ENCODE measurements at places on chromosomes 4 and X. TPM values are rescaled to one million over a fixed set of nuclear protein-coding genes. Genes with fewer than 3 reads are reported as not detected.

DNA sequence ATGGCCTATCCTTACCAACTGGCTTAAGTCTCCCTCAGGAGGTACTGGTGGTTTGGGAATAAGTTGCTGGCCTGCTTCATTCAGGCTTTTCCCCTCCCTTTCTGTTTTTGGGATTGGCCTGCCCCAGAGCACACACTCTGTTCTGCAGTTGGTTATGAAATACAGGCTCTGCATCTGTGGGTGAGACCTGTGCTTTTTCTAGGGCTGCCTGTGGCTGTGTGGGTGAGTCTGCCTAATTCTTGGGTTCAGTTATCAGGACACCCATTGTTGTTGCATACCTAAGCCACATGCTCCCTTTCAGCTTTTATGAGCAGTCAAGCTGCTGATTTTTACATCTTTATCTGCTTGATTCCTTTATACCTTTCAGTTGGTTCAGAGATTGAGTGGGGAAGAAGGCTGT is 19.0 kb upstream of the CWH43 start:
- no peak for DNase-seq

DNA sequence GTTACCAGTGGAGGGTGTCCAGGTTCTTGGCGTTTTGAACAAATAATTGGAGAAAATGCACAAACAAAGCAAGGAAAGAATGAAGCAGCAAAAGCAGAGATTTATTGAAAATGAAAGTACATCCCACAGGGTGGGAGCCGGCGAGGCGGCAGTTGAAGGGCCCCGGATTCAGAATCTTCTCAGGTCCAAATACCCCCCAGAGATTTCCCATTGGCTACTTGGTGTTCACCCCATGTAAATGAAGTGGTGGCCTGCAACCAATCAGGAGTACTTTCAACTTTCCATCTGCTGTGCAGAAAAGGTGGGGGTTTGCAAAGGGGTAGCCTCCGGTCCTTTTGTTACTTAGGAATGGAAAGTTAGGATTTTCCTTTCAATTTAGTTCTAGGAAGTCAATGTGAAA is 1447.0 kb downstream of the C4orf33 start:
- DNase-seq, result no peak

Gene ENAM
- total RNA-seq, result not detected

Gene CT45A3
- not detected for total RNA-seq

GRCh38 chr4:48332661-48333060 is 8.7 kb upstream of the SLAIN2 start:
- DNase-seq, result no peak

DNA sequence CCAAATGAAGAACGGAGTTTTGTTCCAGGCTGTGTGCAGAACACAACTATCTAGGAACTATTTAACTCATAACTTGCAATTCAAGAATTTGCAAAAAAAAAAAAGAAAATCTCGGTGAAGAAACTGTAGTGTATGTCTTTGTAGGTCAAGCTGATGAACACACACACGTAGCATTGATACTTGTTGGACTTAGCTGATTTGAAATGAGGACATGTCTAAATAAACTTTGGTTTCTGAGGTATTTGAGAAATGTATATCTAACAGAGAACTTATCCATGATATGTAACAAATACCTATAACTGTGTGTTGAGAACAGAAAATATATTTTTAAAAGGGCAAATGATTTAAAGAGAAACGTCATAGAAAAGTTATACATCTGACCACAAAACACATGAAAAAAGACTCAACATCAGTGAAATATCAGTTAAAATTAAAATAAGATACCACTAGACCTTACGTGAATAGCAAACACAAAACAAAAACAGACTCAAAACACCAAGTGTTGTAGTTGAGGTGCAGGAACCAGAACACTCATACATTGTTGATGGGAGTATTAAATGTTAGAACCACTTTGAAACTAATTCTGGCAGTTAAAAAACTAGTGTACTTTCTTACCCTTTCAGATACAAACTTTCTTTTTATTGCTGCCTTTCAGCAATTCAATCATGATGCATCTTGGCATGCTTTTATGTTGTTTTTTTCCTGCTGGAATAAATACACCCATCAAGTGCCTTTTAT is 1535.8 kb upstream of the PCDH10 start:
- DNase-seq, result no peak

- DNase-seq, result no peak
Observed at GRCh38 chr4:186728631-186729271, 5.1 kb upstream of the FAT1 start.

DNA sequence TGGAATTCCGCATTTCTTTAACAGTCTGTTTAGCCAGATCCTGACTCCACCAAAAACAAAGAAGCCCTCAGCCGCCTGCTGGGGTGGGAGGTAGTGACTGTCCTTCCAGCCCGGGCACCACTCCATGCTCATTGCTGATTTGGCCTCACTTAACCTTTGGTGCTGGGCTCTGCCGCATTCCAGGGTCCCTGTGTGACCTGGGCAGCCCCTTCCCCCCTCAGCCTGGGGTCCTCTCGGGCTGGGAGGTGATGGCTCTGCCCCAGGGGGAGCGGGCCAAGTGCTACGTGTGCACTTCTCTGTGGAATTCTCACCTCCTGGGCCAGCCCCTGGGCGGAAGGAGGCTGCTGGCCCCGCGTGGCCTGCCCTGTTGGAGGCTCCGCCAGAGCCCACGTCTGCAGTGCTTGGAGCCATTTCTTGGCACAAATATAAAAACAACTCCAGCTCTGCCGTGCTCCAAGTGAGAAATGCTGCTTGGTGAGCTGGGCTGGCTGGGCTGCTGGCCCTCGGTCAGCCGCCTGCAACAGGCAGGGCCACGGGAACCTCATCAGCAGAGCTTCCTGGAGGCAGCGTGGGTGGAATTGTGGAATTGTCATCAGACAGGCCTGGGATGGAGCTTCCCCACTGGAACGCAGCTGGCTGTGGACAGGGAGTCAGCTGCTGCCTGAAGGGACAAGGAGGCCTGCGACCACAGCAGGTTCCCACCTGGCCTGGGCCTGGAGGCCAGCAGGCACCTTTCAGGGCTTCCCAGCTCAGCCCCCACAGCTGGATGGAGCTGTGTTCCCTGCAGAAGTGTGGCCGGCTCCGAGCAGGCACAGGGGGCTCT is 66.0 kb downstream of the TRMT44 start:
- DNase-seq, result peak; percentile 90

DNA sequence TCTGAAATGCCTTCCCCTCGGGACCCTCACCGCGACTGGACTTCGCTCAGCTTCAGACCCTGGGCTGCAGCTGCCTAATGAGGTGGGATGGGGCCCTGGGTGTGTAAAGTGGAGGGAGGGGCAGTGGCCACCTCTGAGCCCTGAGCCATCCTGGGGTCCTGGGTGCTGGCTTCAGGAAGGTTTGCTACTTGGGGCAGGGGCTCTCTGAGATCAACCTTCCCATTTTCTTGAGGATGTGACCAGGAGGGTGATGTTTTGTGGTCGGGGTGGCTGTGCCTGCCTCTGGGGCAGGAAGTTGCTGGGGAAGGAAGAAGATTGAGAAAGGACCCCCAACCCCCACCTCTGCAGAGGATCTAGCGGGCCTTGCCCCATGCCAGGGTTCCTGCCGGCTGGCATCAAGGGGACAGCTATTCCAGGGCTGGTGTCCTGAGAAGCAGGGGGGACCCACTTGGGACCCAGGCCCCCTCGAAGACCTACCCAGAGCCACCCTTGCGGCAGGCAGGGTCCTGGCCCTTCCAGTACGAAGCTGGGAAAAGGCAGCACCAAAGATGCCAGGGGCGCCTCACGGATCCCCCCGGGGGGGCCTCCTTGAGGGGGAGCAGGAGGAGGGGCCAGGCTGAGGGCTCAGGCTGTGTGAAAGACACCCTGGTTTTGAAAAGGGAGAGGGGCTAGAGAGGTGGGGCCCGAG is 6.5 kb downstream of the SH3BP2 start:
- no peak for DNase-seq

DNA sequence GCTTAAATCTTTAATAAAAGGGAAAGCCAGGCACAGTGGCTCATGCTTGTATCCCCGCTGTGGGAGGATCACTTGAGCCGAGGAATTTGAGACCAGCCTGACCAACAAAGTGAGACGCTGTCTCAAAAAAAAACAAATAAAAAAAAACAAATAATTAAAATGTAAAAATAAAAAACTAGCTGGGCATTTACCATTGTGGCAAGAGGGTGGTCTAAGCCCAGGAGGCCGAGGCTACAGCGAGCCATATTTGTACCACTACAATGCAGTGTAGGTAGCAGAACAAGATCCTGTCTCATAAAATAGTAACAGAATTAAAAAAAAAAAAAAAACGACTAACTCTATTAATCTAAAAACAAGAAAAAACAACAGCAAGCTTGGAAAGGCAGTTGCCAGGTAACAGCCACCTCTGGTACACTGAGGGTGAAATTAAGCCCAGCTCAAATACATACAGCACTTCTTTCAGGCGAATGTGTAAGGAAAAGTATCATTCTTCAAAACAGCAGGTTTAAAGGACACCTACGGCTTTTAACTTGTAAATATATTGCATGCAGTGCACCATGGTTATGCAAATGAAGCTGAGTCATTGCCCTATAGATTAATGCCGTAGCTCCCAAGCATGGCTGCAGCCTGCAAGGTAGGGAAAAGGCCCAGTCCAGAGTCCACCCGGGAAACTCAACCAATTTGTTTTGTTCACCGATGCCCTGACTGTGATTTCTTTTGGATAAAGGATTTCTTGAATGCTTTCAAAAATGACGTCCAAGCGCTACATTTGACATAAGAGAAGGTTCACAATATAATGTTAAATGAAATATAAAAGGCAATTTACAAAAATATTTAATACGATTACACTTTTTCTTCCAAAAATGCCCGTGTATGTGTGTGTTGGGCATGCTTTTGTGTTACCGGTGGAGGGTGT is 14.5 kb upstream of the TXLNG start:
- DNase-seq, result peak; percentile 75

DNA sequence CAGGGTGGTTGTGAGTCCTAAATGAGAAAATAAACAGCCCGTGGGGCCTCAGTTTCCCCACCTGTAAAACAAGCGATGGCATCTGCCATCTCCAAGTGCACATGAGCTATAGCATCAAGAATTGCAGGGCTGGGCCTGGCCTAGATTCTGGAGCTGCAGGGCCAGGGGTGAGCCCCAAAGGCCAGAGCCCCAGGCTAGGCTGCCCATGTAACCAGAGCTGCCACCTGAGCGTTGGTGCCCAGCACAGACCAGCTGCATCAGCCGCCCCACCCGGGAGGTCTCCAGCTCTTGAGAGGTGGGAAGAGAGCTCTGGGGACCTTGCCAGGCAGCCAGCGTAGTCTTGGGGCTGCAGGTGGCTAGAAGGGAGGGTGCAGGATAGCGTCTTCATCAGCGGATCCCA is 27.0 kb upstream of the GPR78 start:
- peak; percentile 48 for DNase-seq

- DNase-seq, result peak; percentile 23
Observed at GRCh38 chrX:77422891-77423648, 24.1 kb upstream of the FGF16 start.

DNA sequence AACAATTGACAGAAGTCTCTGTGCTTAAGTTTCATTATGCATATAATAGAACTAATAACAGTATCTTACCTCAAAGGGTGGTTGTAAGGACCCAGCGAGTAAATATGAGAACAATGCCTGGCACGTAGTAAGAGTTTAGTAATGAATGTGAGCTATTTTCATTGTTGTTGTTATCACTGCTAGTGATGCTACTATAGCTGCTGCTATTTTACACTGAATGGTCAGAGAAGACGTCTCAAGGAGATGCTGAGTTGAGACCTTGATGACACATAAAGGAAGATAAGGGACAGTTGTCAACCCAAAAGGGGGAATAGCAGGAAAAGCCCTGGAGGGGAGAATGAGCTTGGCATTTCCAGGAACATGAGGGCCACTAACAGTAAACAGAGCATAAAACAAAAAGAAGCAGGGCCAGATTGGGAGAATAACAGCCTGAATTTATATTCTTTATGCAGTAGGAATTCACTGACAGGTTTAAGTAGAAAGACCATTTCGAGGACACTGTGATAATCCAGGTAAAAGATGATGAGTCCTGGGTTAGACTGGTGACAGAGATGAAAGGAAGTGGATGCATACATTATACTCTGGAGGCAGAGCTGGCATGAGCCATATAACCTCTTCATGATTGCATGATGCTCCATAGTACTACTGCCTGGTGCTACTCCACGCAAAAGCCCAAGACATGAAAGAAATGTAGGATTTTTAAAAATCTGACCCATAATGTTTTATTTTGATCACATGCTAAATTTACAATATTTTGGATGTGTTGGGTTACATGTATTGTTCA is 23.1 kb downstream of the ATP8A1 start:
- DNase-seq, result no peak

Gene SSX4B
- 0.26 TPM for total RNA-seq

Gene SLC9A7
- total RNA-seq, result 38.6 TPM

- no peak for DNase-seq
Observed at GRCh38 chrX:71514367-71515037, 18.4 kb upstream of the OGT start.

- no peak for DNase-seq
Observed at GRCh38 chr4:110867251-110867960, 244.5 kb upstream of the PITX2 start.

Gene ARHGAP4
- 51.3 TPM for total RNA-seq

Gene IL21
- not detected for total RNA-seq

DNA sequence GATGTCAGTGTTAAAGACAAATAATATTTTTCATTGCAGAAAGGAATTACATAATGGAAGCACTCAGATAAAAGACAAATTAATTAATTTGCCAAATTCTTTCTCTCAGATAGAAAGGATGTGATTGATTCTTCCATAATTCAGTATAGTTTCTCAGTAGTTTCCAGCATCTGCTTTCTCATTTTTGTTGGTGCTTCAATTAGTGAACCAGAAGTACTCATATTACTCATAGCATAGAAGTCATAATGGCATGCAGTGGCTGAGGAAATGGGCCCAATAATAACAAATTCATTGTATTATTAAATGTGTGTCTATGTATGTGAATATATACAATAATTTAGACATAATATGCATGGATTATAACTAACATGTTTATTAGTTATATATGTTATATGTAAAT is 393.3 kb upstream of the TRAM1L1 start:
- no peak for DNase-seq

Measured in H7 (cell line).